ENCODE measurements at places on chromosomes 7 and 10.

DNA sequence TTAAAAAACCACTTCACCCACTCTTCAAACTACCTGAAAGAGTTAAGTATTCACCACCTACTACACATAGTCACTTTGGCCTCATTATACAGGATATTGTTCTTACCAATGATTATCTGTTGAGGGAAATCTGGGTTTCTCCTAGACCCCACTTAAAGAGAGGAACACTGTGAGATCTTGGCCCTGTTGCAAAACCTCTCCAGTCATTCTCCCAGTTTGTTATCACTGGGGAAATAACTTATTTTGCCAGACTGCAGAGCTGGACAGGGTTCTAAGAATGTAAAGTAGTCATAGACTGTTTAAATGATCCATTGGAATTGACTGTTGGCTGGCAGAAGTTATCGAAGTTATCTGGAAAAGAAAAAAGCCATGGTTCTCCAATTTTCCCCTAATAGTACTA is 143.8 kb downstream of the HGF start:
- DNase-seq: peak; percentile 55

DNA sequence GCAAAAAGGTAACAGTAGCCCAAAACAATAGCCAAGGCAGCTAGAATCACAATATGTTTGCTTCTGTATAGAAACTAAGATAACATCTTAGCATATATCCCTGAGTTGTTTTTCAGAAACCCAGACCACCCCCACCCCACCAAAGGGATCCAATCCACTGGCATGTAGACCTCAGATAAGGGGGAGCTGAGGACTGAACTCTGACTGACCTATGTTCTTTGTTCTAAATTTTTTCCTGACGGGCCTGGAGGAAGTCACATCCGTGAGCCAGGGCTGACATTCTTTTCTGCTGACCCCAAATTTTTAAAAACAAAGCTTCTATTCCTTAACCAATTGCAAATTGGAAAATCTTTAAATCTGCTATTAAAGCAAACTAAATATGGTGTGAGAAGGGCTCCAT is 493.9 kb upstream of the IGFBP3 start:
- no peak for DNase-seq

DNA sequence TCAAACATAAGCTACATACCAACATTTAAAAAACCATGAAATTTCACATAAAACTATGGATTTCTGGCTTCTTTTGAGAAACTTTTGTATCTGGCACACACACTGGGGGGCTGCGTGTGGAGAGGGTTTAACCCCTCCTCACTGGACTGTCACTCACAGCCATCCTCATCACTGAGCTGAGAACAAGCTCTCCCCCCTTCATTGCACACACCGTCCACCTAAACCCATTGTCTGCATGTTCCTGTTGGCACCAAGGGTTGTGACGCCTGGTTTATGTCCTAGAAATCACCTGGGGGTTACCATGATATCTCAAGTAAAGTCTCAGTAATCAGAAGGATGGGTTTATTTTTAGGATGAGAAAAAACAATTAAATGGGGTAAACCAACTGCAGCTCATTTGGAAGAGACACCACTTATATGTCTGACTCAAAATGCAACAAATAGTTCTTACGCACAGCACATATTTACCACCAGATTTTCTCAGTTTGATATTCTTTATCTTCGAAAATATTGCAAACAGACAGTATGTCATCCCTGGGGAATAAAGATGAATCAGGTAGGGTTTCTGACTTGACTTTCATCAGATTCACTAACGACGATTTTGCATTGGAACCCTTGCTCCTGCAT is 218.5 kb upstream of the KLF6 start:
- no peak for DNase-seq

DNA sequence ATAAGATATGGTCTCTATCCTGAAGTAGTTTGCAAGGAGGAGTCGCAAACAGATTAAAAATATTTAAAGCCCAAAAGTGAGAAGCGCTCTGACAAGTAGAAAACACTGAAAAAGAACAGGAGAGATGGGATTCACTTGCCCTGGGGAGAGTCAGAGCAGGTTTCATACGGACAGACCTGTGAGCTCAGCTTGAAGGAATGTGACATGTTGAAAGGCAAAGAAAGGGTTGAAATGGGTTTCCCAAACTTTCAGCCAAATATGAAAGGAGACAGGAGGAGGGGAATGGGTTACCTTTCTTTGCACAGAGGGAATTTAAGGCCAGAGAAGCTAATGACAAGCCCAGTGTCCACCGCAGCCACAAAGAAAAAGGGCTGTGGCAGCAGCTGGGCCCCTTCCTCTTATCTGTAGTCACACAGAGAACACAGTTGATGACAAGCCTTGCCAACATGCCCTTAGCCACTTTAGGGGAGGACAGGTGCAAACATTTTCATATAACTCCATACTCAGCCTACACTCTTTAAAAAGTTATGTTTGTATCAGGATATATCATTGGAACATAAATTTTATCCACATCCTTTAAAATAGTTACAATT is 14.9 kb downstream of the HOXA1 start:
- DNase-seq: peak; percentile 44

- DNase-seq: no peak
These were observed 633.2 kb downstream of the ACTR3B start for GRCh38 chr7:153392726-153393125.

GRCh38 chr10:34152434-34152833 is 662.7 kb downstream of the PARD3 start:
- DNase-seq: no peak

GRCh38 chr10:21314906-21315644 is 210.4 kb downstream of the SKIDA1 start:
- DNase-seq: peak; percentile 74

DNA sequence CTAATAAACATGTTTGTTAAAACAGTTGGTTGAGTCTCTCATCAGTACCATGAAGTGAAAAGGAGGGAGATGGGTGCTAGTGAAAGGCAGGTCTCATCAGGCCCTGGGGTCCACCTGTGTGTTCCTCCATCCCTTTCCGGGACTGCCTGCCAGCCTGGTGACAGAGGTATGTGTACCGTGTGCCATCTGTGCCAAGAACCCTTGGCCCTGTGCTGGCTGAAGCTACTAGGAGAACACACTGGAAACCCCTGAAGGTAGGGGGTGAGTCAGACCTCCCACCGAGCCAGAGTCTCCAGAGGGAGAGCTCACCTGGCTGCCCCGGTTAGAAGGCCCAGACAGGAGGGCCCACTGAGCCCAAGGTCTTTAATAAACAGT is 2.3 kb downstream of the DDIT4 start:
- peak; percentile 39 for DNase-seq

GRCh38 chr7:37248396-37248861 is 200.2 kb downstream of the ELMO1 start:
- DNase-seq: peak; percentile 15

DNA sequence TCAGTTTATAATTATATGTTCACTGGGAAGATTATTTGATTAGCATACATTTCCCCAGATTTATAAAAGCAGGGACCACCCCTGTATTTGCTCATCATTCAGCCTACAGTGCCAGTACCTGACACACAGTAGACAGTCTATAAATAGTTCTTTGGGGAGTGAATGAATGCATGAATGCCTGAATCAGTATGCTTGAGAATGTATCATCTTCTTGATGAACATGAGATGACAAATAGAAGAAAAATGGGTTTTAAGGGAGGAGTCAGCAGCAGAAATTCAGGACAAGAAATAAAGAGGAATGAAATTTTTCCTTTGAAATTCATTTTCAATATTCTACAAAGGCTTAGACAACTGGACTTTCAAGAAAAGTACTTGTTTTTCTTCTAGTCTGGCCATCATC is 295.8 kb upstream of the LRRTM3 start:
- no peak for DNase-seq

DNA sequence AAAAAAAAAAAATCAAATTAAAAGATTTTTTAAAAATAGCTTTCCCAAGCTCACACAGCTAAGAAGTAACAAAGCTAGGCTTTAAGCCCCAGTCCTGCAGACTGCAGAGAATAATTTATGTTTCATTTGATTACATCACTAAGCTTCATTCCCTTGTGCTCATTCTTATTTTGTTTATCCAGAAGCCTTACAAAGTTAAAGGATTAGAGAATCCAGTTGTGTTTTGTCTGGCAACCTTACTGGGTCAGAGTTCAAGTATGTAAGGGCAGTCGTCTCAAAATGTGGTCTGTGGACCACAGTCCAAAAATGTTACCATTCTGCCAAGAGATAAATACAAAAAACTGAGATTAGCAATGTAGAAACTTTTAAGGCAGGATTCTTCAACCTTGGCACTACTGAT is 32.1 kb upstream of the EZH2 start:
- DNase-seq: peak; percentile 93

DNA sequence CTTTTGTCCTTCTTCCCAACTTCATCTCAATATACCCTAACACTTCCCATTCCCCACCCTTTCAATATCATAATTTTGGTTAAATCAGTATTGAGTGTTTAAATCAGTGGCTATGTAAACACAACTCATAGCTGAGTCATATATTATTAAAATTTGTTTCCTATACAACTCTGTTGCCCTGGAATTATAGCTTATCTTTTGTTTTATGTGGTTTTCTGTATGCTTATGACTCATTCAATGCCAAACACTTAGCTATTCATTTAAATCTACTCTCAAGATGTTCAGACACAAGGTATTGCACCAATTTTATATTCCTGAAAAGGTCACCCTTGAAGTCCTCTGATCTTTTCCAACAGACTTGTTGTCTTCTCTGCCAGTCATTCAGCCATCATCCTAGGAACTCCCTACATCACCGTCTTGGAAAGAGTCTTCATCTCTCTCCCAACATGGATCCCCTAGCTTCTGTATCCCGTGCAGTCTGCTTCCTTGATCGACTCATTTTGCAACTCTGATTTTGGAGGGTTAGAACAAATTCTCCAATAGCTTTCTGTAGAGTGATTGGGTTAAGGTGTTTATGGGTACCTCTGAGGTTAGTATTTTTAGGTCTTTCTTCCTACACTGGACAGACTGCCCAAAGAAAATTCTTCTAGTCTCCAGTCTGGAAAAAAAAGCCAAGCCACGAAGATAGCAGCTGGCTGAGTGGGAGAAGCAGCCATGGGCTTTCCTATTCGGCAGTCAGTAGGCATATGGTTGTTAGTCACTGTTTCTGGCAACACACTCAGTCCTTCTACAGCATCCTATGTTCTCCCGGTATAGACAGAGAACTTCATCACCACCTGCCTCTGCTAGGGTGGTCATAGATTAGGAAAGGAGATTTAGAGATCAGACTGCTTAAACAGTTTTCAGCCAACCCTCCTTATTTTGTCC is 102.1 kb downstream of the CRPPA start:
- DNase-seq: peak; percentile 42

GRCh38 chr7:30187513-30187912 is 52.7 kb downstream of the MTURN start:
- DNase-seq: no peak

GRCh38 chr10:102422545-102423129 is 2.0 kb downstream of the FBXL15 start:
- peak; percentile 62 for DNase-seq

GRCh38 chr7:21123586-21123985 is 304.3 kb upstream of the SP4 start:
- no peak for DNase-seq

DNA sequence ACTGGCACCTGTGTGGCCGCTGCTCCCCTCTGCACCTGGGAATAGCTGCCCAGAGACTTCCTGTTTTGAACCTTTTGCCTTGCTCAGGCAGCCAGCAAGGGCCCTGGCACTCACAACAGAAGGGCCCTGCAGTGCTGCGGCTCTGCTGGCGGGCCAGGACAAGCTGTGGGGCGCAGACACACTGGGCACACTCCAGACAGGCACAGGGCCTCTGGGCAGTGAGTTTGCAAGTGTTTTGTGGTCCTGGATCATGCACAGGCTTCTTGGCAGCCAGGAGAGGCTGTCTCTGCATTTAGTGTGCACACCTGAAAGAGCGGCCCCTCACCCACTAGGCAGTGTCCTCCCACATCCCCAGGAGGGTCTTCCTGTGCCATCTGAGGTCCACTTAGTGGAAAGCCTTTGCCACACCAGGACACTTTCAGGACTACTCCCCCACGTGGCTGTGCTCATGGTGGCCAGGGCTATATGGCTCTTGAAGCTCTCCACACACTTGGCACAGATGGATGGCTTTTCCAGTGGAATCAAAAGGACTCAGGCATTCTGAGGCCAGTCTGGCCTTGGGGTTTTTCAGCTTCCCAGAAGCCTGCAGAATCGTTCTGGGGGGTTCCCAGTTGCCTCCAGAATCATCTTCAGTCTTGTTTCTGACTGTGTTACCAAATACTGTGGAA is 5.0 kb upstream of the ATP6V0E2 start:
- DNase-seq: no peak

GRCh38 chr10:44043646-44044375 is 341.1 kb downstream of the CXCL12 start:
- DNase-seq: no peak

GRCh38 chr10:118680197-118680596 is 74.6 kb downstream of the CACUL1 start:
- DNase-seq: no peak

DNA sequence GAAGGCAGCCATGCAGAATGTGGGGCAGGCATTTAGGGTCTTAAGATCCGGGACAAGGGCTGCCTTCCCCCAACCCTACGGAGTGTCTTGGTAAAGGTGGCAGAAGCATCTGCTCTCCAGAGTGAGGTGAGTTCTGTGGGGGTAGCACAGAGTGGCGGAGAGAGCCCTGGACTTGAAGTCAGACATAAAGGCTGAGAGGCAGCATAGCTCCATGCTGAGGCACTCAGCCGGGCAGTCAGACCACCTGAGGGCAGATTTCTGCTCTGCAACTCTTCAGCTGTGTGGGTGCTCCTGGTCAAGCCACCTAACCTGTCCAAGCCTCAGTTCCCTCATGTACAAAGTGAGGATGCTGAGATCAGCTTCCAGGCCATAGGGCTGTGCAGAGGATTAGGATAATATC is 81.0 kb downstream of the CRTAC1 start:
- no peak for DNase-seq

- DNase-seq: no peak
These were observed 554.9 kb downstream of the TCERG1L start for GRCh38 chr10:130756651-130757050.

- no peak for DNase-seq
These were observed 1038.3 kb downstream of the LRMDA start for GRCh38 chr10:76469675-76470074.

GRCh38 chr7:5635461-5636445 is 145.7 kb downstream of the RNF216 start:
- no peak for DNase-seq

- peak; percentile 10 for DNase-seq
These were observed 91.9 kb downstream of the MYL10 start for GRCh38 chr7:101537205-101537604.

GRCh38 chr7:130141161-130141883 is 63.9 kb downstream of the TMEM209 start:
- DNase-seq: peak; percentile 81

DNA sequence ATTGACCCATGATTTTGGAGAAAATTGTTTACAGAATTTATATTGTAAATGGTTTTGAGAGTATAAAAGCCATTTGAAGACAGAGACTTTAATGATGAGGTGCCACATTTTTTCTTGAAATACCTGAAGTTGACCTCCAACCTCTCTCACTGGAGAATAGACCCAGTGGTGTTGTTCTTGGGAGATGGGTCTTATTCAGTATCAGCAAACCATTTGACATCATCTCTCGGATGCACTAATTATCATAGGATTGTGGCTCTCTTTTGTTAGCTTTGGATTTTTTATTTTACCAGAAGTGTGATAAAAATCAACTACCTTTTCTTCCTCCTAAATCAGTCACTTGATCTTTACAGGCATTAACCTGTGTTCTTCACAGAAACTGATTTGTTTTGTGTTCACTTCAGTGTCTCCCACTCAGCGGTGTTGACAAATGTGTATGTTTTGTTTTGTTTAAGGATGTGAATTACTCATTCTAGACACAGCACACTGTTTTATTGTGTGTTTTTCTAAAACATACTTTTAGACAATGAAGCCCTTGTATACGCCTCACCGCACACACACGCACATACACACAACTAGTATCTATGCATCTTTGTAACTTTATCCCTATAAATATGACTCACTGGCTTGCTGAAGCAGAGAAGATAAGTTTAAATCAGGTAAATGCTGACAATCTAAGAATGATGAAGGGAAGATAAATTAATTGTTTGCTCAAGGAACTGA is 455.6 kb downstream of the INHBA start:
- DNase-seq: peak; percentile 87

Data from fibroblast of lung (primary cell).